A549 treated with CpdA at 1 μM for 4 hours (cell line): ENCODE measurements at places on chromosomes 2 and 18. TPM values are rescaled to one million over a fixed set of nuclear protein-coding genes. Genes with fewer than 3 reads are reported as not detected.

Gene VSNL1
- not detected in 5 replicates for total RNA-seq

Gene RGPD6
- total RNA-seq: 8.6 to 10.7 TPM (median 9.1 TPM) in 5 replicates

Gene SIX3
- total RNA-seq: 0.24 to 0.66 TPM (median 0.47 TPM) in 5 replicates

Gene HAAO
- total RNA-seq: 0.03 to 0.19 TPM in 2 of 5 replicates, not detected in the others

Gene C2orf72
- total RNA-seq: 4.5 to 7.6 TPM (median 6.1 TPM) in 5 replicates

Gene M1AP
- total RNA-seq: not detected in 5 replicates

Gene ASTL
- total RNA-seq: not detected in 5 replicates

Gene WDR33
- 18.2 to 26.0 TPM (median 24.4 TPM) in 5 replicates for total RNA-seq

Gene ST3GAL5
- 32.6 to 39.1 TPM (median 36.1 TPM) in 5 replicates for total RNA-seq

Gene FSHR
- not detected in 5 replicates for total RNA-seq

Gene SCLY
- total RNA-seq: 23.3 to 25.5 TPM (median 24.6 TPM) in 5 replicates

Gene OR6B2
- total RNA-seq: not detected in 5 replicates

Gene STAT4
- total RNA-seq: 3.2 to 4.5 TPM (median 3.8 TPM) in 5 replicates

Gene SPATA3
- not detected in 5 replicates for total RNA-seq

Gene MYCN
- not detected in 5 replicates for total RNA-seq

Gene LRRC30
- total RNA-seq: not detected in 5 replicates

Gene DYSF
- 0.73 to 0.94 TPM (median 0.81 TPM) in 5 replicates for total RNA-seq

Gene ZCCHC2
- total RNA-seq: 9.1 to 10.3 TPM (median 9.5 TPM) in 5 replicates

Gene ZAP70
- total RNA-seq: 0.06 TPM in 1 of 5 replicates, not detected in the others

Gene LIPG
- total RNA-seq: 0.03 to 0.27 TPM (median 0.15 TPM) in 5 replicates

Gene KCNG3
- total RNA-seq: 0.59 to 0.98 TPM (median 0.86 TPM) in 5 replicates

Gene GRB14
- 4.3 to 6.9 TPM (median 5.8 TPM) in 5 replicates for total RNA-seq

Gene STAMBP
- 46.4 to 52.3 TPM (median 48.8 TPM) in 5 replicates for total RNA-seq

Gene MC5R
- total RNA-seq: not detected in 5 replicates

Gene UGT1A8
- total RNA-seq: 0.03 to 0.08 TPM in 2 of 5 replicates, not detected in the others

Gene GPR55
- 0.01 TPM in 1 of 5 replicates, not detected in the others for total RNA-seq

Gene GLB1L
- total RNA-seq: 5.6 to 10.6 TPM (median 6.3 TPM) in 5 replicates

Gene ARL4C
- total RNA-seq: 86.7 to 108 TPM (median 93.3 TPM) in 5 replicates

Gene FEV
- 0.08 TPM in 1 of 5 replicates, not detected in the others for total RNA-seq

Gene CFAP53
- 0.37 to 0.44 TPM (median 0.40 TPM) in 5 replicates for total RNA-seq

Gene CBLN2
- 0.05 to 0.10 TPM (median 0.09 TPM) in 4 of 5 replicates, not detected in the other for total RNA-seq

Gene CDH7
- 0.02 to 0.22 TPM in 2 of 5 replicates, not detected in the others for total RNA-seq

Gene PLCL1
- not detected in 5 replicates for total RNA-seq

Gene B3GNT7
- 1.4 to 1.8 TPM (median 1.6 TPM) in 5 replicates for total RNA-seq

Gene SLC5A7
- not detected in 5 replicates for total RNA-seq

Gene MYOM1
- total RNA-seq: 0.11 to 0.26 TPM (median 0.16 TPM) in 5 replicates

Gene CYP27A1
- total RNA-seq: 0.13 to 0.18 TPM (median 0.14 TPM) in 4 of 5 replicates, not detected in the other

Gene C2orf74
- 15.9 to 23.9 TPM (median 16.7 TPM) in 5 replicates for total RNA-seq

Gene TMX3
- 17.3 to 22.0 TPM (median 20.9 TPM) in 5 replicates for total RNA-seq

Gene HOXD8
- total RNA-seq: 4.5 to 6.6 TPM (median 5.4 TPM) in 5 replicates

Gene NT5C1B
- not detected in 5 replicates for total RNA-seq

Gene REG1B
- total RNA-seq: not detected in 5 replicates
